ENCODE measurements at places on chromosomes 4 and X. TPM values are rescaled to one million over a fixed set of nuclear protein-coding genes. Genes with fewer than 3 reads are reported as not detected.
A peak's percentile ranks its signal among the peaks of the same experiment; 100 is the strongest.

KIT gene
- total RNA-seq: 0.65 TPM

PNCK gene
- 0.96 TPM for total RNA-seq

OTC gene
- not detected for total RNA-seq

BEX4 gene
- 10.5 TPM for total RNA-seq

DNA sequence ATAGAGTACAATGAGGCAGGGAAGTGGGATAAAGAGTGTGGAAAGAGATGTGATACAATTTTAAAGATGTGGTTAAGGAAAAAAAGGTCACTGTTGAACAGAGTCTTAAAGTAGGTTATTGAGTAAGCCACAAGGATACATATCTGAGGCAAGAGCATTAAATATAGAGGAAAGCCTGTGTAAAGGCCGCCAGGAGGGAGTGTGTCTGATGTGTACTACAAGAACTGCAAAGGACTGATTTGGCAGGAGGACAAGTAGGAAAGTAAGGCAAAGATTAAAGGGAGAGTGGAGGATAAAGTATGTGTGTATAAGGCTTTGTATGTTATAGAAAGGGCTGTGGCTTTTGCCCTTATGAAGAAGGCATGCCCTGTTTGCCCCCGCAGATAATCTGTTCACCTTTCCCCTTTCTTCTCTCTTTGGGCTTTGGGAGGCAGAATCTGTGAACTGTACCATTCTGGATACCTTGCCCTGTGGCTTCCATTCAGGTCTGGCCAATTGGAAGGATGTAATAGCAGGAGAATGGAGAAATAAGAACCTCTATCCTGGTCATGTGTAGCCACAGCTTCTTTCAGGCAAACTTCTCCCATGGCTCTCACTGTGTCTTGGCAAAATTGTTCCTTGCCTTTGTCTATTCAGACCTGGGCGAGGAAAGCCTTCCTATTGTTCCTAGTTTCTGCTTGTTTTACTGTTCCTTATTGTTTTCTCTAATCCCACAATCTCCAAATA is 68.9 kb upstream of the FAM47B start:
- no peaks in the 10 kb centered on the region for H3K36me3 ChIP-seq
- DNase-seq: no peak
- H3K4me1 ChIP-seq: no peaks in the 10 kb centered on the region
- no peak overlapping the region for H3K4me3 ChIP-seq

GRCh38 chrX:30635630-30636029 is 17.6 kb upstream of the GK start:
- no peak overlapping the region for H3K27ac ChIP-seq
- no peaks in the 10 kb centered on the region for H3K36me3 ChIP-seq
- DNase-seq: no peak
- H3K4me3 ChIP-seq: no peak overlapping the region
- H3K4me1 ChIP-seq: no peaks in the 10 kb centered on the region

GRCh38 chr4:108644237-108644636 is 6.2 kb upstream of the OSTC start:
- H3K27ac ChIP-seq: no peak overlapping the region
- no peaks in the 10 kb centered on the region for H3K27me3 ChIP-seq
- H3K36me3 ChIP-seq: no peaks in the 10 kb centered on the region
- no peak for DNase-seq
- H3K4me1 ChIP-seq: peaks cover 3% of the 10 kb centered on the region

GRCh38 chrX:1389181-1389992 is 2.5 kb downstream of the SLC25A6 start:
- H3K4me1 ChIP-seq: peaks cover 47% of the 10 kb centered on the region
- H3K27ac ChIP-seq: peak overlapping the region; percentile 21
- H3K27me3 ChIP-seq: no peaks in the 10 kb centered on the region
- DNase-seq: peak; percentile 15

DNA sequence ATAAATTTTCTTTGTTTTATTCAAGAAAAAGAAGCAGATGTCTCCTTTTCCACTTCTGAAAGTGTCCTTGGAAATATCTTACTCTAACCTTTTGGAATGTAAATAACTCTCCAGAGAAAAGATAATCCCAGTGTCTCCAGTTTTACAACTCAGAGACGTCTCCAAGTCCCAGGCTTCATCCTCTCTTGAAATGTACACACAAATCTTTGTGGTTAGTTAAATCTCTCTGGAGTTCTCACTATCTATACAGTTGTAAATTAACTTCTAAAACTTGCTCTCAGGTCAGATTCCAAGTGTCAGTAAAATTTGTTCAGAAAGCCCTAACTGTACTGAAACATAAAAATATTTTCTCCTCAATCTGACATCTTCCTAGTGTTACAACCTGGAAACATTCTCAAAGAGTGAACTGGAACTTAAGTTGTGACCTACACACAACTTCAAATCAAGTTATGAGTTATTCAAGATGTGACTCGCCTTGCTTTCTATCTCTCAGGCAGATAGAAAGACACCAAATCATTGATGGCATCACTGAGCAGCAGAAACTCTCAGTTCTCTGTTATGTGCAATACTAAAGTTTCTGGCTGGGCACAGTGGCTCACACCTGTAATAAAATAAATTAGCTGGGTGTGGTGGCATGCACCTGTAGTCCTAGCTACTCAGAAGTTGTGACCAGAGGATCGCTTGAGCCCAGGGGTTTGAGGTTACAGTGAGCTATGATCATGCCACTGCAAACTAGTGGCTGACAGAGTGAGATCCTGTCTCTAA is 284.2 kb downstream of the RCHY1 start:
- no peaks in the 10 kb centered on the region for H3K36me3 ChIP-seq
- H3K27ac ChIP-seq: no peak overlapping the region
- H3K27me3 ChIP-seq: no peaks in the 10 kb centered on the region
- no peaks in the 10 kb centered on the region for H3K4me1 ChIP-seq
- DNase-seq: no peak
- H3K4me3 ChIP-seq: no peak overlapping the region

GRCh38 chr4:105474099-105474518 is 247 bp upstream of the PPA2 start:
- peaks cover 28% of the 10 kb centered on the region for H3K4me1 ChIP-seq
- H3K36me3 ChIP-seq: peaks cover 8% of the 10 kb centered on the region
- peaks cover 7% of the 10 kb centered on the region for H3K27me3 ChIP-seq
- DNase-seq: no peak
- peak overlapping the region; percentile 36 for H3K27ac ChIP-seq

GRCh38 chr4:41380511-41381157 is 123.9 kb downstream of the UCHL1 start:
- H3K27me3 ChIP-seq: no peaks in the 10 kb centered on the region
- no peak overlapping the region for H3K4me3 ChIP-seq
- no peaks in the 10 kb centered on the region for H3K36me3 ChIP-seq
- H3K27ac ChIP-seq: no peak overlapping the region

DNA sequence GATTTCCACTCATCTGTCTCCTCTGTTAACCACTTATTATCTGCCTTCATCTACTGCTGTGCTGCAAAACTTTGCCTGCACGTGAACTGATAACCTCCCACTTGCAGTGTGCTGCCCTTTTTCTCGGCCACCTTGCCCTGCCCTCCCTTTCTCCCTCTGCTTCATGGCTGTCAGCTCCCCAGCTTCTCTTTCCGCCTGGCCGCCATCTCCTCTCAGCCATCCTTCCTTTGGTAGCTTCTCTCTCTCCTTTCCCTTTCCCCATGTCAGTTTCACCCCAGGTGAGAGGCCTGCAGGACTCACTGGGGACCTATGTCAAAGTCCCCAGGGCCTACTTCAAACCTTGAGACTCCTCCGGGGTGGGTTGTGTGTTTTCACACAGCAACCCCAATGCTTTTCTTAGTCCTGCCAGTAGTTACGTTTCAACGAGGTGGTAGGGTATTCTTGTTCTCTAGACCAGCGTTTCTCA is 6.6 kb downstream of the MSL3 start:
- H3K27ac ChIP-seq: peak overlapping the region; percentile 68
- H3K4me3 ChIP-seq: peak overlapping the region; percentile 60
- no peak for DNase-seq
- peaks cover 64% of the 10 kb centered on the region for H3K4me1 ChIP-seq

- H3K4me1 ChIP-seq: no peaks in the 10 kb centered on the region
- H3K36me3 ChIP-seq: no peaks in the 10 kb centered on the region
- no peaks in the 10 kb centered on the region for H3K27me3 ChIP-seq
- DNase-seq: no peak
- no peak overlapping the region for H3K4me3 ChIP-seq
Observed at GRCh38 chr4:174794543-174795094, 34.4 kb downstream of the GLRA3 start.
